ENCODE measurements at places on chromosomes 4 and X.

DNA sequence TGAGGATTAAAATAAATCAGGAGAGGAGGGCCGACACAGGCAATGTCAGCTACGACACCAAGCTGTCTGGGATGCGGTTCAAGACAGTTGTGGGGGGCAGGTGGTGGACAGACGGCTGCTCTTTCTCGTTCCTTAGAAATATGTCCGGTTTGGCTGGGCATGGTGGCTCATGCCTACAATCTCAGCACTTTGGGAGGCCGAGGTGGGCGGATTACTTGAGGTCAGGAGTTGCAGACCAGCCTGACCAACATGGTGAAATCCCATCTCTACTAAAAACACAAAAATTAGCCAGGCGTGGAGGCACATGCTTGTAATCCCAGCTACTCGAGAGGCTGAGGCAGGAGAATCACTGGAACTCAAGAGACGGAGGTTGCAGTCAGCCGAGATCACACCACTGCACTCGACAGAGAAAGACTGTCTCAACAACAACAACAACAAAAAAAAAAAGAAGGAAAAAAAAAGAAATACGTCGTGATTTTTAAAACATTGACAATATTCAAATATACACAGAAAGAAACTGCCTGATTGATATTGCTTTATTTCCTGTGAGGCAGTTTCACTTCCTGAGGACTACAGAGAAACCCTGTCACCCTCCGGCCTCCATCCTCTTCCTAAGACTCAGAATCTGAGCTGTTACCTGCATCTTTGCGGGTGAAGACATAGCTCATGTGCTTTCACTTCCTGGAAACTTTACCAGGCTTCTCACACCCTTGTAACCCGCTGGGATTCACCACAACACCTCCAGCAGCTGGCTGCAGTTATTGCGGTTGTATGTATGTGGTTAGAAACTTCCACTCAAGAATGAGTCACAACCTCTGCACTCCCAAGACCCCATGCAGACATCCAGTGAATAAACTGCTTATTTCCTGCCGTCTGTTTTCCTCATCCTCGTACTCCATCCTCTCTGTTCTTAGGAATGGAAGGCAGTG lies 63.8 kb upstream of the STS start:
- DNase-seq = peak; percentile 29

- no peak for DNase-seq
Measured at GRCh38 chr4:89894649-89895550, at the start of gene MMRN1. Gene MMRN1, plus strand, starts transcription at chr4:89894854. Its CDS starts 118 bp downstream, at chr4:89894972.

- DNase-seq = no peak
Measured at GRCh38 chrX:41449615-41450014, 2.5 kb downstream of the NYX start.

- DNase-seq = no peak
Measured at GRCh38 chr4:148052448-148052847, 320.6 kb downstream of the ARHGAP10 start.

DNA sequence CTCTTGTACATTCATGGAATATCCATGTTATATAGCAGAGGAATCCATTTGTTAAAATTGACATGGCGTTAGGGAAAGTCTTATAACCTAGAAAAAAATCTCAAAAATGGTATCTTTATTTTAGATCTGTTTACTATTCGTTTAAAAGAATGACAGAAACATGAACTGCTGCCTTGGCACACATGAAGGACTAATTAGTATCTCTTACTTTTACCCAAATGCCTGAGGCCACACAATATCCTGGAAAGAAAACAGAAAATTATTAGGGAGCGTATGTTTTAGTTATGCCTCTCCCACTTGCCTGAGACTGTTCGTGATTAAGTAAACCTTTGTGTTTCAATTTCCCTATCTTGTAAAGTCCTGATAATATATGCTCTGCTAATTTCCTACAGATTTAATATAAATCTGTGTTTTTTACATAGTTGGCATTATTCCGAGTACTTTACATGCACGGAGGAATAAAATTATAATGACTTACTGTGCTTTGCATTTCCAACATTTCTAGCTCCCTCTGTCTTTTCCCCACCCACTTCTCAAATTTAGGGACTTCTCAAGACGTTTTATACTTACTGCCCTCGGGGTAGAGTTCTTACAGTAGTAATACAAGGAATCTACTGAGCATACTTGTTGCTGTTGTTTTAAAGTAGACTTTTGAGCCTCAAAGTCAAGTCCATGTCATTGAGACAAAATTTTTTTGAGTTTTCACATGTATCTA lies 147.3 kb downstream of the VEGFC start:
- DNase-seq = no peak

DNA sequence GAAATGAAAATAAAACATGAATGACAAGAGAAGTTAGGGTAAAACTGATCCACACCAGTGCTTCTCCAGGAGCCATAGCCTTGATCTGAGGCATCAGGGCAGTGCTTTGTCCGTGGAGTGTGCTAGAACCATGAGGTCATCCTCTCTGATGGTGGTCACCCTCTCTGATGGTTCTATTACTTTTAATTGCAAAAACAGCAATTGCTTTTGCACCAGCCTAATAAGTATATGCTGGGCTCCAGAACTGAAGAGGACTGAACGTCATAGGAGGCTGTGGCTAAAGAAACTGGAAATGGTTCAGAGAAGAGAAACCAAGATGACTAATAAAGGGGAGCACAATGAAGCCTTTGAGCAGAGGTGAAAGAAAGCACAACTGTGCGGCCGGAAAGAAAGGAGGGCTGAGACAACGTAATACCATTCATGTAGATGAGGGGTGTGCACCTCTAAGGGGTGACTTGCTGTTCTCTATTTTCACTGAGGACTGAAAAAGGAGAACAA lies 17.0 kb upstream of the TMEM154 start:
- no peak for DNase-seq

DNA sequence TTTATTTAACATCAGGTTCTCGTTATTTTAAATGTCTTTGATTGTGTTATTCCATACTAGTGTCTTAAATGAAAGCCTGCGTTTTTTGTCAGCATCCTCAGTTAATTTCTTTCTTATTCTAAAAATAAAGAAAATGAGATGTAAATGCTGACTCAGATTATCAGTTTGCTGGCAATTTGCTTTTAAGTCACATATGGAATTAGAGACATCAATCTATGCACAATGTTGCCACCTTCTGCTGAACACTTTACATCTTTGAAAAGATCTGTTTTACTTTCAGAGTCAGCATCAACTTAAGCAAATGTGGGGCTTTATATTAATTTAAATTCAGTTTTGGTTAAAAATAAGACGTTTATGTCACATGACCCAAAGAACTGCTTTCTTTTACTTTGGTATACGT lies 99.2 kb downstream of the ADGRL3 start:
- DNase-seq = no peak

- DNase-seq = no peak
Measured at GRCh38 chr4:42281324-42282020, 115.8 kb upstream of the SHISA3 start.

DNA sequence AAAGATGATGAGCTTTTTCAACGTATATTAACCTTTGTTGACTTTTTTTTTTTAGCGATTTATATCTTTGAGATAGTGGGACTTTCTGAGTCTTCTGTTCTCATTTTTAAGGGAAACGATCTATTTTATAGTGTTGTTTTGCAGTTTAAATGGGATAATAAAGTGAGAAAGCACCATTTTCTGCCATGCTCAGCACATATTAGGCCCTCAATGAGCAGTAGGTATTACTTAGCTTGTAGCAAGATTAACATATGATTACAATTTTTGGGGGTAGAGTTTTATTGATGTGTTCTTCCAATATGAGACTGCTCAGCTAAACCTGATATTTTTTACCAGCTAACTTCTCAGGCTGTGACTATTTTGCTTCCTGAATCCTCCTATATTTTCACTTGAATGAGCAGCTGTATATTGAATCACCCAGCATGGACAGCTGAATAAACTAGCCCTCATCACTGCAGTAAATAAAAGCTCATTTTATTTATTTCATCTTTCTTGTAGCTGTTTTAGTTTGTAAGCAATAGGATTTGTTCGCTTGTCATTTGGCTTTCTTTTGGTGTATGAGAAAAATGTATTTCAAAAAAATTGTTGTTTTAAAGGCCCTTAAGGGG lies 43.7 kb downstream of the UGT8 start:
- DNase-seq = no peak

GRCh38 chr4:180953572-180953971 lies 1289.6 kb upstream of the TENM3 start:
- DNase-seq = no peak

DNA sequence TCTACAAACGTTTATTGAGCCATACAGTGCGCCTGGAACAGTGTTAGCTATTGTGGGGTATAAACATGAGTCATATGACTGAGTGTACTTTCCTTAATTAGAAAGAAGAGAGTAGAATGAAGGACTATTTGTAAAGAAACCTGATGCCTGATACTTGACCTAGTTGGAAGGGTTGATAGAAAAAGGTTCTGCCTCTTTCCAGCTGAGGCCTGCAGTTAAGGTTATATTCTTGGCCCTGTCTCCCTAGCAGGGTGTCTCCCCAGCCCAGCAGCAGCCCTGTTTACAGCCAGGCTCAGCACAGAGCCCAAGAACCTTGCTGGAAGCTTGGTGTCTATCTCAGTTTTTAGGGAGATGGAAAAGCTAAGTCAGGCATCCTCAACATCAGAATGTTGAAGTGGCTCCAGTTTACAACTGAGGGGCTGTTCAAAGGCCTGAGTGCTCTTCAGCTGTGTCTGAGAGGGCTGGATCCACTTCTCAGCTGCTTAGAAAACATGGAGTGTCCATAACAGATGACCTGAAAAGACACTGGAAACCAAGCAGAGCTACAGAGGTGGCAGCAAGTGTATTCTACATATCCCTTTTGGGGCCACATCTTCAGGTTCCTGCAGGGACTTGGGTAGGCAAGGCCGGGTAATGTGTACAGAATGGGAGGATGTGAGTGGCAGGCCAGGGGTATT lies 21.6 kb downstream of the NYX start:
- DNase-seq = no peak

GRCh38 chrX:48897625-48898306 lies at the start of the genes PQBP1 and TIMM17B:
Gene PQBP1, plus strand, starts transcription at chrX:48897930. Its CDS starts 580 bp downstream, at chrX:48898510.
Gene TIMM17B, minus strand, starts transcription at chrX:48897768. Its CDS starts 19 bp downstream, at chrX:48897749.
- peak; percentile 53 for DNase-seq

DNA sequence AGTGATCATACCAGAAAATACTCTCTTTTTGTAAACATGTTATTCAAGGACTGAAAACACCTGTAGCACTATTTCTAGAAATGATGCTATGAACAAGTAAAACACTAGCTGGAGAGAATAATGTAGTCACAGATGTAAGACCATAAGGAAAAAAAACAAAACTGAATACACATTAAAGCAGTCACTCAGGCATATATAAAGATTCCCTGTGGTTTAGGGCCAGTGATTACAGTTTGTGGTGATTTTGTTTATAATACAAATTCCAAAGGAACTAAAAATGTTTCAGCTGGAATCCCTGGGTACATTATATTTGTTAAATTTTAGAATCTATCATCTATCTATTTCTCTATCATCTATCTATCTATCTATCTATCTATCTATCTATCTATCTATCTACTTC lies 777.8 kb upstream of the FRG1 start:
- no peak for DNase-seq

DNA sequence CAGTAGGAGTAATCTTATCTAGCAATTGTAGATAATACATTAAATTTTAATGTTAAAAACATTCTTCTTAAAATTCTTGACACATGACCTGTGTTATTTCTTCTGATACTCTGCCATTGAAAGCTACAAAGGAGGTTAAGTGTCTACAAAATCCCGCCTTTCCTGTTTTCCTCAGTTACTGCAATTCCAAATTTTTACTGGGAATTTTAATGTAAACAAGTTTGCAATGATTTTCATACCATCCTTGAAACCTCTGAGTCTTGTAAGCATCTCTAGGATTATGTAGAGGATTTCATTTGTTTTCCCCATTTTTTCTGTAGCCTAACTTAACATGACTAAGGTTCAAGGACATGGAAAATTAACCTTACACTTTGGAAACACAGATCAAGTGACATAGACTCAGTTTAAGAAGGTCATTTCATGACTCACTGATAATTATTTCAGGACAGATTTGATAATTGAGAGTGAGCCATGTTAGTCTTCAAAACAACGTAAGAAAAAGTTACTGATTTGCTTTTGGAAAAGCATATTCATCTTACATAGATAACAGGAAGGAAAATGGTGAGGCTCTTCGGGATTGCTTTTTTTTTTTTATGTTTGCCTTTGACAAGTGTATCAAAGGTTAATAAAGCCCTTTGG lies 39.6 kb upstream of the PDLIM5 start:
- DNase-seq = no peak

DNA sequence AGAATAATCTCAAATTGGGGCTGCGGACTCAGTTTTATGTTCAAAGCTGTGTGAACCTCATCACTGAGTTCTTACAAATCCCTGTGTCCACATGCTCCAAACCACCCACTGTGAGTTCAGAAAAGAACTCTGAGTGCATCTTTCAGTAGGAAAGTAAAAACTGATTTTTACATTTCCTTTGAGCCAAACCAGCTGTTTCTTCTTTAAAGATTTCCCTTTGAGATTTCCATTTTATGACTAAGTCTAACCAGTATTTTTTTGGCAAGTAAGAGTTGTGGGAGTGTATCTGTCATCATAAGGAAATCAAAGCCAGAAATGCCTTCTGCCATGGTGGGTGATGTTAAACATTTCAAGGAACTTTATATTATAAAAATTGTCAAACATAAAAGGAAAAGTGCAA lies 100.0 kb downstream of the TET2 start:
- DNase-seq = no peak

GRCh38 chr4:172481802-172482508 lies 668.8 kb downstream of the GALNTL6 start:
- no peak for DNase-seq

GRCh38 chr4:5654791-5655190 lies 53.6 kb downstream of the EVC2 start:
- no peak for DNase-seq

- no peak for DNase-seq
Measured at GRCh38 chr4:153013202-153013977, 77.3 kb downstream of the FHDC1 start.

DNA sequence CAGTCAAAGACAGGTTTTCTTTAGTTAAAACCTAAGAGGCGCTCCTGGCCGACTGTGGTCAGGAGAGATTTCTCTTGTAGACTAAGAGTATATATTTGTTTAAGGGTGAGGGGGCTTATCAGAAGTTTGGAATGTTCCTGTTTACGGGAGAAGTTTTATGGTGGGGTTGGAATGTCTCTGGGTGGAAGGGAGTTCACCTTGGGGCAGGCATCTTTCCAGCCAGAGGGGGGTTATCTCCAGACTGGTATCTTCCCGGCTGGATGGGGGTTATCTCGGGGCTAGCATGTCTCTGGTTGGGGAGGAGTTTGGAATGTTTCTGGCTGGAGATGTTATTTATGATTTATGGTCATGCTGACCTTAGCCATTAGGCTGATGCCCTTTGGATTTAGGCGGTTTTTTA lies 116.0 kb downstream of the COX7B2 start:
- no peak for DNase-seq

- no peak for DNase-seq
Measured at GRCh38 chrX:8897259-8897658, 96.1 kb upstream of the FAM9A start.

DNA sequence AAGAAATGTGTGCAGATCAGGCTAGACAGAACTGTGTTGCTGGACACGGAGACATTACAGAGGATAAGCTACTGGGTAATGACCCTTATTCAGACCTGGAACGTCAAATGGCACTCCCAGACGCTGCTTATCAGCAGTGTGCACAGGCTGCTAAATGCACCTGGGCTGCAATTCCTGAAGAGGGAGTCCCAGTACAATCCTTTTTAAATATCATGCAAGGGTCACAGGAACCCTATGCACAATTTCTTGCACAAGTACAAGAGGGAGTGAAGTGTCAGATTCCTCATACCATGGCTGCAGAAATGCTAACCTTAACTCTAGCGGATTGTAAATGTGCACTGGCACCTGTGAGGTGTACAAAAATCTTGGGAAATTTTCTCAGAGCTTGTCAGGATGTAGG lies 16.9 kb downstream of the SPIN2B start:
- DNase-seq = no peak

- no peak for DNase-seq
Measured at GRCh38 chrX:13750812-13751211, 16.3 kb downstream of the OFD1 start.
